ENCODE measurements at places on chromosomes 6 and 20.

DNA sequence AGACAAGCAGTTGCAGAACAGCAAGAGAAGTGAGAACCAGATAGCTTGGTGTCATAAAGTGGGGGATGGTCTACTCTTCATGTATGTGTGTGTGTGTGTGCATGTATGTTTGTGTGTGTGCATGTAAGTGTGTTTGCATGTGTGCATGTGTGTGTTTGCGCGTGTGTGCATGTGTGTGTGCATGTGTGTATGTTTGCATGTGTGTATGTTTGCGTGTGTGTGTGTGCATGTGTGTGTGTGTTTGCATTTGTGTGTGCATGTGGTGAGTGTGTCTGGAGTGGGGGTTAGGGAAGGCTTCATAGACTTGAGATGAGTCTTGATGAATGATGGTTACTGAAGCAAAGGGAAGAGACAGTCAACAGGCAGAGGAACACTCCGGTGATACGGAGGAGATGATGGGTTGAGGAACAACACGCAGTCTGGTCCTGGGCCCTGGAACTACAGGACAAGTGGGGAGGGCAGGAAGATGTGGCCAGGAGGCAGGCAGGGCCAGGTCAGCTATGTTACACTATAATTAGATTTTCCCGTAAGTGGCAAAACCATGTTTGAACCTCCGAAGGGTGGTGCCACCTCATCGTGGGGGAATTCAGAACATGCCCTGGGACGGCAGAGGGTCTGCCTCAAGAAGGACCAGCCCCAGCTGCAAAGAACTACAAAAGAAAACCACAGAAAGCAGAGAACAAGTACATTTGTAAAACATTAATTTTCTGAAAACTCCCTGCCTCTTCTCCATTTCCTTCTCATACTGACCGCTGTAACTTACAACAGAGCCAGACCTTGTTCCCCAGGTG, 38.7 kb upstream of the PDE10A start:
- DNase-seq, result no peak

GRCh38 chr6:149452037-149452939, 32.5 kb downstream of the ZC3H12D start:
- DNase-seq, result no peak

GRCh38 chr6:51996296-51996947, 91.0 kb downstream of the PKHD1 start:
- DNase-seq, result no peak

DNA sequence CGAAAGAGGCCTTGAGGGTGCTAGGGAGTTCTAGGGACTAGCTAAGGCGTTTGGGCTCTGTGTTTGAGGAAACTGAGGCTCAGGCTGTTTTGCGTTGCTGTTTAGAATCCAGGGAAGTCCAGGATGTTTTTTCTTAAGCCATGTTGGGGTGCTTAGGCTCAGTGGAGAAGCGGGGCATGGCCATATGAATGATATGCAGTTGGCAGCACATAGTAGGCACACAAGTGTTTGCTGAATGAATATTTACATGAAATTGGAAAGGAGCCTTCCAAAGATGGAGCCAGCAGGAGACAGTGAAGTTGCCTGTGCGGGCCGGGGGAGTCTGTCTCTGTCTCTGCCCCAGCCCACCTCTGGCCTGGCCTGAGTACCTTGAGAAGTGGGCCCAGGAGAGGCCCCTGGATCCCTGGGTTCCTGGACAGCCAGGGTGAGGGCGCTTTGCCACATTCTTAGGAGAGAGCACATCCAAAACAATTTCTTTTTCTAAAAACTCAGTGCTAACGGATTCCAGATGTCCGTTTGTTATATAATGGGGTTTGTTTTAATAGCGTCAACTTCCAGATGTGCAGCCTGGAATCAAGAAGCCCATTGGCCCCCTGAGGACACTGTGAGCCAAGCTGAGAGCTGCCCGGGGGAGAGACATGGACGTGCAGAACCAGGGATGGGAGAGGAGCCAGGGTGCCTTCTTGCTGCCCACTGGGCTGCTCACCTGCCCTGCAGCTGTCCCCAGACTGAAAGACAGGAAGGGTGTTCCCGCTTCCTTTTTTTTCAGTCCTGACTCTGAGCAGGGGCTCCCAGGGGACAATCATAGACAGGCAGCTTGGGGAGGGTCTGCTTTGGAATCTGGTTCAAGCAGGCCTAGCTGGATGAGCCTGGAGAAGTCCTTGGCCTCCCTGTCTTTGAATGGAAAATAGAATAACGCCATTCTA, 20.1 kb upstream of the EMILIN3 start:
- no peak for DNase-seq

- DNase-seq, result no peak
Measured at GRCh38 chr6:31268836-31269235, 3.1 kb downstream of the HLA-C start.

DNA sequence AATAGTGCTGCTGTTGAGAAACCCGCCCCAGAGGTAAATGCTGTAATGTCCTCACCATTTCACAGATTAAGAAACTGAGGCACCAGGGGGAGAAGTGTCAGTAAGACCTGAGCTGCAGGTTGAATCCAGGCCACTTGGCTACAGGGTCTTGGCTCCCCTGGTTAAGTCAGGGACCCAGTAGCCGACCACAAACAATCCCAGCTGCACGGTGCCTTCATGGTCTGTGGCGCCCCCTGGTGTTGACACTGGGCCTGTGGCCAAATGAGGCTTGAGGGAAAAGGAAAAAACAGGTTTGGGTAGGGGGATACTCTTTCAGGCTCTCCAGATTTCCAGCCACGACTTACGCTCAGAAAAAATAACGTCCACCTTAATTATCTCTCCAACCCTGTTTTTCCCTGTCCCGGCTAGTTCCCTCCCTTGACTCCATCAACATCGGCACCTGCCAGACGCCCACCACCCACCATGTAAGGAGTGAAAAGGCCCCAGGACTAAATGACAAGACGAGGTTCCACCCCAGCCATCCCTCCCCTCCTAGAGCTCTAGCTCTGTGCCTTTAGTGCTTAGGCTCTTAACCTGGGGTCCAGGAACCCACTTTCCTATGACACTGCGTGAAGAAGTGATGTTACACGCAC, 47.7 kb upstream of the POLR1H start:
- peak; percentile 12 for DNase-seq

DNA sequence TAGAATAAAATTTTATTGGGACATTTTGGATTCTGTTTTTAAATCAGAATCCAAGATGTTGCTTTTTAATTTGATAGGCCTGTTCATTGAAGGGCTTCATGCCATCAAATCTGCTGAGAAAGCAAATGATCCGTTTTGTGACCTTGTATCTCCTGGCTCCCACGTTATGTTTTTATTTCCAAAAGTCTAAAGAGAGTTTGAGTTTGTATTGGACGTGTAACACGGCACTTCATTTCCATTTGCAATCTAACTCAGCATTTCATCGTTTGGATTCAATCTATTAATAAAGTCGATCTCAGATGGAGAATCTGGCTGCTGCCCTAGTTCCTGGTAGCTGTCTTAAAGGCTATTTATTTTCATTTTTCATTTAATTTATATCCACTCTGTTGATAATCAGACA, 17.0 kb downstream of the KIF25 start:
- DNase-seq, result no peak

GRCh38 chr20:19025430-19026120, 186.9 kb upstream of the SLC24A3 start:
- DNase-seq, result no peak

GRCh38 chr6:125200941-125201340, 47.4 kb downstream of the TPD52L1 start:
- no peak for DNase-seq

DNA sequence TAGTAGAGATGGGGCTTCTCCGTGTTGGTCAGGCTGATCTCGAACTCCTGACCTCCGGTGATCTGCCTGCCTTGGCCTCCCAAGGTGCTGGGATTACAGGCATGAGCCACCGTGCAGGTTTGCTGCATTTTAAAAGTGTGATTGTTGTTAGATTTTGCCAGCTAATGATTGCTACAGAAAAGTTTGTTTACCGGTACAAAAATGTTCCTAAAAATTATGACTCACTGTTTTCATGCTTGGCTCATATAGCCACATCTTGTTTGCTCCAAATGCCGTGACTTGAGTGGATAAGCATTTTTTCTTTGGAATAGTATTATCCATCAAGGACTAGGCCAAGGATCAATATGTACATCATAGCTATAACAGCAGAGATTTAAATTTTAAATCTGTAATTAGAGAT, 24.3 kb downstream of the LRRN4 start:
- DNase-seq, result peak; percentile 51

DNA sequence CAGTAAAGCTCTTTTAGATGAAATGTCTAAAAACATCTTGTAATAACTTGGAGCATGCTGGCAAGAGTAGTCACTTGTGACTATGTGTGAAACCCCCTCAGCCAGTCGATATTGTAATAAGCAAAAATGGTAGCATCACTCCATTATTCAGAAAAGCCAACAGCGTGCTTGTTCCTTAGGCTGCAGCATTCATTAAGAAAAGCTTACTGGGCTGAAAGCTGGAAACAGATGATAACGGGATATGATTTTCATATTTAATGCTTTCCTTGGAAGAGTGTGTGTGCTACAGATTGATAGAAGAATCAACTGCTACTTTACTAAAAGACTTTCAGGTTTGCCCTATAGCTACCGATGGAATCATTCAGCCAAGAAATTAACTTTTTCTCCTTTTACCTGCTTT, 20.3 kb downstream of the KIZ start:
- DNase-seq, result no peak

GRCh38 chr6:131948692-131949619, 2.2 kb downstream of the CCN2 start:
- DNase-seq, result peak; percentile 94

GRCh38 chr20:45450097-45450818, 19.3 kb upstream of the WFDC2 start:
- peak; percentile 73 for DNase-seq

DNA sequence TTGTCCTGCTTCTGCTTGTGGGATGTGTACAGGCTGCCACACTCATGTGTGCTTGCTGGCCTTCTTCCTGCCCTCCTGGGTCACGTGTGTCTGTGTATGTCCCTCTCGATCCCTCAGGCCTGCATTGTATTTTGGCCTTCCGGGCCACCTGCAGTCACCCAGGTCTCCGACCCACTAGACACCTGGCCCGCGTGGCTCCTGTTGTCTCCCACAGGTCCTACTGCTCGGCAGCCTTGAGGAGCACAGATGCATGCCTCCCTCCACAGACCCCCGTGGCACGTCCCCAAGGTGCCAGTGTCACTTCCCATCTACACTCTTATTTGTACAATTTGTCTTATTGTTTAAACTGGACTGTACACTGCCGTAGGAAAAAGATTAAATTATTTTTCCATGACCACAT, 43.1 kb downstream of the FOXC1 start:
- DNase-seq, result no peak

- no peak for DNase-seq
Measured at GRCh38 chr6:132746048-132746447, 11.7 kb downstream of the VNN2 start.

DNA sequence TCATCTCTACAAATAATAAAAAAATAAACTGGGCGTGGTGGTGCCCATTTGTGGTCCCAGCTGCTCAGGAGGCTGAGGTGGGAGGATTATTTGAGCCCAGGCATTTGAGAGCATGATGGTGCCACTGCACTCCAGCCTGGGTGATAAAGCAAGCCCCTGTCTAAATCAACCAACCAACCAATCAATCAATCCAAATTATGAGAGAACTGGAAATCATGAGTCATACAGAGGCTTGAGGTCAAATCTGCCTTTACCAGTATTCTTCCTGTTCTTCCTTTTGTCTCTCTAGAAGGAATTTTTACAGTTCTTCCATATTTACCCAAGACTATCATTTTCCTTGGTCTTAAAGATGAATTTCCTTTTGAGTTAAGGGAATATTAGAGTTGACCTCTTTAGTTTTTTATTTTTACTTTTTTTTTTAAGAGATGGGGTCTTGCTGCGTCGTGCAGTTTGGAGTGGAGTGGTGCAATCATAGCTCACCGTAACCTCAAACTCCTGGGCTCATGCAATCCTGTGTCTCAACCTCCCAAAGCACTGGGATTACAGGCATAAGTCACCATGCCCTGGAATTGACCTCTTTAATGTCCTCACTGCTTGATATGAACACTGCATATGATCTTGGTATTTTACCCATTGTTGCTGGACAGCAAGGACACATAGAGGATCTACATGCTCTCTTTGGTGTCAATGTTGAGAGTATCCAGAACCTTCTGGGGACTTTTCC, 44.1 kb upstream of the TXNDC5 start:
- DNase-seq, result no peak

- DNase-seq, result no peak
Measured at GRCh38 chr6:138535728-138536455, 36.6 kb upstream of the NHSL1 start.

DNA sequence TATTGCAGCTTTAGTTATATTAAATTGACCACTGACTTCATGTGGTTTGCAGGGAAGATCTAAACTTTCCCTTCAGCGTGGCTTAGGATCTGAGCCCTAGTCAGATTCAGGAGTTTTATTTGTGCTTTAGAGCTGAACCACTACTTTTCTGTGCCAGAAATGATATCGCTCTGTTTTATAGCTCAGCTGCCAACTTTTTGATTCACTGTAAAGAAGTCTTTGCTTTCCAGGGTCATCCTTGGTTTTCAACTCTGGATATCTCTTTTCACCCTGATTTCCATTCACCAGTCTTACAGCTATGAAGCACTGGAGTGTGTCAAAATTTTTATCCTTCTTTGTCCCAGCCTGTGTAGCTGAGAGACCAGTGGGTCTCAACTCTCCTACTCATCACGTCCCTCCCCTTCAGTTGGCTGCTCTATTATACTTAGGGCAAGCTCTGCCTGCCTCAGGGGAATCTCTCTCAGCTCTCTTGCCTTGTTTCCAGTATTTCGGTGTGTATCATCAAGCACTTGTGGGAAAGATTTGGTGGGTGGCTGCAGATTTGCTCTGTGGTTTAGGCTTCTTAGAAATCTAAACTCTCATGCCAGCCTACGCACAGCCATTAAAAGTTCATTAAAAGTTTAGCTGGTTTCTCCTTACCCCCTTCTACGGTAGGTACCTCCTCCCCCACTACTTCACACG, 425.5 kb downstream of the TENT5A start:
- DNase-seq, result no peak

GRCh38 chr6:43779852-43780236, 9.8 kb downstream of the VEGFA start:
- DNase-seq, result no peak

- DNase-seq, result peak; percentile 14
Measured at GRCh38 chr20:9454791-9455190, 59.6 kb upstream of the LAMP5 start.

DNA sequence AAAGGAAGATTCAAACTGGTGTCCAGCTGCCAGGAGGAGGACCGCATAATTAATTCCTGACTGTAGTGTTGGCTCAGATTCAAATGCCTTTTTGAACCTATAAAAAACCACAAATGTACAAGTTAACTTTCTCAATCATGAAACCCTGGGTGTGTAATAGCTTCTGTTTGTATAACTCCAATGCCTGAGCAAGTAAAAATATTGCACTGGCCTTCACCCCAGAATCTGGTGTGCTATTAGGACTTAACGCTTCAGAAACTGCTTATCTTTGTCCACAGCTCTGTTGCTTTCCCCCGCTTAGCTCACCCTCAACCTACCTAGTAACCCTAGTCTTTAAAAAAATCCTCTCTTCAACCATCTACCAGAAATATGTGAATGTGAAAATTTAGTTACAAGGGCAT, 119.1 kb upstream of the MAP7 start:
- peak; percentile 98 for DNase-seq
